ENCODE measurements at places on chromosomes 1 and 21.

DNA sequence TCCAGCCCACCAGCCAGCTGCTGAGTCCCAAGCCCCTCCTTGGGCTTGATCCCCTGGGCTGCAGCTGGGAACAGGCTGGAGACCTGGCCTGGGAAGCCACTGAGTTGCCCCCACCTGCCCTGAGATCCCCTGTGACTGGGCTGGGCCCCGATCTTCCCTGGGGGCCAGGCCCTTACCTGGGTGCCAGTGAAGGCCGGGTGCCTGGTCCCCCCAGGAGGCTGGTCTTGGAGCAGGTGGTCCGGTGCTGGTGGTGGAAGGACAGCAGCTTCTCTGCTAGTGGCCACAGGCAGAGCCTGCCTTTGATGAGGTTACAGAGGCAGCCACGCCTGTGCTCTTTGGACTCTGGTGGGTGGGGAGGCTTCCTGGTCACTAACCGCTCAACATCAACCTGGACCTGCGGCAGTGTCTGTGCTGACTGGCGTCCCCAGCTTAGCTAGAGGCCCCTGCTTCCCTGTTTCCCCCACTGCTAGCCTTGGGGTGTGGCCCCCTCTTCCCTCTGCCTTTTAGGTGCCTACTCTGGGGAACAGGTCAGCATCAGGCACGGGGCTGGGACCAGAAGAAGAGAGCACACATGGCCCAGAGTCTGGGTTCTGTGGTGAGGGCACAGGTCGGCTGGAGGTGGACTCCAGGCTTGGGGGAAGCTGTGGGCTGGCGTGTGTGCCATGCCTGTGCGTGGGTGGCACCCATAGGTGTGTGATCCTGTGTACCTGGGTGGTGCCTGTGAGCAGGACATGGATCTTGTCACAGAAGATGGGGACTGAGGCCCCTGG is at the start of gene EPS8L3:
EPS8L3 (minus strand) TSS at position 278 of the 770 bp plus-strand sequence. CDS start 2,174 bp downstream, outside the sequence.
- no peaks in the 10 kb centered on the region for H3K27me3 ChIP-seq
- no peaks in the 10 kb centered on the region for H3K36me3 ChIP-seq
- H3K4me3 ChIP-seq: no peak within 1 kb of the TSS
- DNase-seq: no peak
- no peaks in the 10 kb centered on the region for H3K4me1 ChIP-seq

GRCh38 chr1:2300004-2300771 is 72.1 kb downstream of the SKI start:
- peaks cover 73% of the 10 kb centered on the region for H3K4me1 ChIP-seq
- H3K4me3 ChIP-seq: peak overlapping the region; percentile 85
- H3K27me3 ChIP-seq: no peaks in the 10 kb centered on the region

DNA sequence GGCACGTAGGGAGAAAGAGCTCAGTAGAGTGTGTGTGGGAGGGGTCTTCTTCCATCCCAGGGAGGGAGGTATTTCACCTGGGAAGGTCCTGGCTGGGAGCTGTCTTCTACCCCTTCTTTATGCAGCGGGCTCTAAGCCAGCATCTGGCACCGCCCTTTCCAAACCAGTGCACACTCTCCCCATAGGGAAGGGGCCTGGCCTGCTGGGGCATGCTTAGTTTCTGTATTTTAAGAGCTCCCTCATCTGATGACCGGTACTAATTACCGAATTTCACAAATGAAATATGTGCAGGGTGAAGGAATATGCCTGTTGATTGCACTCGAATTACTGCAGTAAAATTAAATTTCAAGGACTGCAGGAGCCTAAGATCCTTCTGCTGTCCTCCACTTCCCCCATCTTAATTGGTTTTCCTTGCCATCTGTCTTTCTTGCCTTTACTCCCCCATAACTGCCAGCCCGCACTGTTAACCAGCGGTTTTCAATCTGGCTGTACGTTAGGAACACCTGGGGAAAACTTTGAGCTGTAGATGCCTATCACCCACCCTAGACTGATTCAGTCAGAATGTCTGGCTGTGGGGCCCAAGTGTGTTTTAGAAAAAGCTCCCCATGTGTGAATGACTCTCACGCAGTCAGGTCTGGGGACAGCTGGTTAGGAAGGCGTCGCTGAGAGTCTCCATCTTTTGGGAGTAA is 20.1 kb downstream of the GALNT2 start:
- DNase-seq: no peak
- peaks cover 37% of the 10 kb centered on the region for H3K36me3 ChIP-seq
- H3K4me3 ChIP-seq: no peak overlapping the region
- H3K27ac ChIP-seq: no peak overlapping the region
- no peaks in the 10 kb centered on the region for H3K27me3 ChIP-seq

DNA sequence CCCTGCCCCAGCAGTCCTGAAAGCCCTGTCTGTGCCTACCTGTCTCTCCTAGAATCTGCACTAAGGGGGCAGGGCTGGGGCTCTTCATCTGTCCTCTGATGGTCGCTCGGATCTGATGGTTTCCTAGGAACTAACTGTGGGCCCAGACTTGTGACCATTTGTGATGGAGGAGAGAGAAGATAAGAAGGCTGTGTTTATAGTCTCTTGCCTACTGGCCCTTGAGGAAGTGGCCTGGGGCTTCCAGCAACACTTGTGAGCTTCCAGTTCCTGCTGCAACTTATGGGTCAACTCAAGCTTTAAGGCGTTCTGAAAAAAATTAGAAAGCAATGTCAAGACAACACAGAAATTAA is 53.2 kb upstream of the SYNC start:
- peaks cover 11% of the 10 kb centered on the region for H3K27me3 ChIP-seq
- no peaks in the 10 kb centered on the region for H3K36me3 ChIP-seq
- no peak overlapping the region for H3K4me3 ChIP-seq
- H3K4me1 ChIP-seq: peaks cover 11% of the 10 kb centered on the region

DNA sequence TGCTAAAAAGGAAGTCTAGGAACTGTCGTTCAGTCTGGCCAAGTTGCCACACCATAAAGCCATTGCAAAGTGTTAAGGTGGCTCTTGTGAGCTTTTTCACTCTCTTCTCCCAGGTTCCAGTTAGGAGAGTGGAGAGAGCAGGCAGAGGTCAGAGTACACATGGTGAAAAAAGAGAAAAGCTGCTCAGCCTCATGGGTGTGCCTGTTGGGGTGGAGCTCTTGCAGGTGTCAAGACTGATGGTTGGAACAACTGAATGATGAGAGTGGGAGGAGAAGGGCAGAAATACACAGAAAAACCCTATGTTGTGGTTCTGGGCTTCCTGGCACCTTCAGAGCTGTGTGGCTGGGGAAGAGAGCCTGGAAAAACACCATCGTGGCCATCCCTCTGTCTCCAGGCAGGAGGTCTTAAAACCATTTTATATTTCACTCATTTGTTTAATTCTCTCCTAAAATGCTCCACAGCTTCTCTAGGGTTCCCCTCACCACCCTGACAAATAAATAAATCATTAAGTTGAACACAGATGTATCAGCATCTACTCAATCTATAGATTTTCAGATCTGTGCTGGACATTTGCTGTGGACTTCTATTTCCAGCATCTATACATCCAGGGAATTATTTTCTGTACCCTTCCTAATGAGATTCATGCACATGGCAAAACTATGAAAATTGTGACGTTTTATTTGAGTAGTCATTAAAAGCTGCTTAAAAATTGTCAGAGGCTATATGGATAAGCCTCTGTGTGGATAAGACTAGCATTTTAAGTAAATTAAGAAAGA is 17.5 kb downstream of the UBASH3A start:
- H3K4me3 ChIP-seq: no peak overlapping the region
- H3K36me3 ChIP-seq: no peaks in the 10 kb centered on the region
- H3K27ac ChIP-seq: no peak overlapping the region
- peaks cover 28% of the 10 kb centered on the region for H3K4me1 ChIP-seq
- DNase-seq: no peak

GRCh38 chr1:26861286-26861701 is 1.7 kb upstream of the SFN start:
- DNase-seq: no peak
- peaks cover 8% of the 10 kb centered on the region for H3K36me3 ChIP-seq
- no peaks in the 10 kb centered on the region for H3K27me3 ChIP-seq

GRCh38 chr1:109478806-109479205 is 4.9 kb upstream of the ATXN7L2 start:
- no peak overlapping the region for H3K4me3 ChIP-seq
- DNase-seq: no peak
- peaks cover 2% of the 10 kb centered on the region for H3K36me3 ChIP-seq
- H3K4me1 ChIP-seq: peaks cover 10% of the 10 kb centered on the region
- H3K27me3 ChIP-seq: peaks cover 44% of the 10 kb centered on the region
- H3K27ac ChIP-seq: no peak overlapping the region

GRCh38 chr1:3948344-3948743 is 48.3 kb upstream of the C1orf174 start:
- H3K36me3 ChIP-seq: no peaks in the 10 kb centered on the region
- H3K4me3 ChIP-seq: no peak overlapping the region
- no peaks in the 10 kb centered on the region for H3K4me1 ChIP-seq
- peaks cover 14% of the 10 kb centered on the region for H3K27me3 ChIP-seq

DNA sequence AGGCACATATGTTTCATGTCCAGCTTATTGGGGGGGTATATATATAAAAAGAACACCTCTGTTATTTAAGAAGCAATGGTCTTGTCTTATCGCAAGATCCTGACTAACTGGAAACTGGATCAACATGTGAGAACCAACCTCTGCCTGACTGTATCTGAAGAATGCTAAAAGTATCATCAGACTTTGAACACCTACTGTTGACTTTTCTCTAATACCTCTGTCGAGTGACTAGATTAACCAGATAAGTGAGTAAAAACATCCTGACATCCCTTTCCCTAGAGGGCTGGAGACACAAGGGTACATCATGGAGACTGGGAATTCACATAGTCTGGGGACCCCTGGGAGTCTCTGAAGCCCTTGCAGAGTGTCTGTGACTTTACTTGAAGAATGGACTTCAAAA is 26.3 kb upstream of the PIGC start:
- H3K36me3 ChIP-seq: no peaks in the 10 kb centered on the region
- no peak for DNase-seq
- H3K4me3 ChIP-seq: no peak overlapping the region
- no peak overlapping the region for H3K27ac ChIP-seq
- H3K27me3 ChIP-seq: peaks cover 20% of the 10 kb centered on the region

DNA sequence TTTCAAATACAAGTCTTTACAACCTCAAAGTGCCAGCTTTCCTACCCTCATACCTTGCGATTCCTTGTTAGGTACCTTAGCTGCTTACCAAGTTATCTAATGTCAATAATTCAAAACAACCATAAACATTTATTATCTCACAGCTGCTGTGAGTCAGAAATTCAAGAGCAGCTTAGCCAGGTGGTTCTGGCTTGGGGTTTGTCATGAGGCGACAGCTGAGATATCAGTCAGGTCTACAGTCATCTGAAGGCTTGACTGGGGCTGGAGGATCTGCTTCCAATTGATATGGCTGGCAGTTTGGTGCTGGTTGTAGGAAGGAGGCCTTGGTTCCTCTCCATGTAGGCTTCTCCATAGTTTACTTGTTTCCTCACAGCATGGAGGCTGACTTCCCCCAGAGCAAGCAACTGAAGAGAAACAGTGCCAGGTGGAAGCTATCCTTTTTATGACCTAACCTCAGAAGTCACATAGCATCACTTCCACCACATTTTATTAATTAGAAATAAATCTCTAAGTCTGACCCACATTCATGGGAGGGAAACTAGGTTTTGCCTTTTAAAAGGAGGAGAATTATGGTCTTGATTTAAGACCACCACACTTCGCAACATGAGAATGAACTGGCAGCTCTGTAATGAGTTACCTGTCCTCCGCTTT is 103.3 kb upstream of the FGGY start:
- no peak overlapping the region for H3K27ac ChIP-seq
- no peak for DNase-seq
- H3K36me3 ChIP-seq: no peaks in the 10 kb centered on the region

DNA sequence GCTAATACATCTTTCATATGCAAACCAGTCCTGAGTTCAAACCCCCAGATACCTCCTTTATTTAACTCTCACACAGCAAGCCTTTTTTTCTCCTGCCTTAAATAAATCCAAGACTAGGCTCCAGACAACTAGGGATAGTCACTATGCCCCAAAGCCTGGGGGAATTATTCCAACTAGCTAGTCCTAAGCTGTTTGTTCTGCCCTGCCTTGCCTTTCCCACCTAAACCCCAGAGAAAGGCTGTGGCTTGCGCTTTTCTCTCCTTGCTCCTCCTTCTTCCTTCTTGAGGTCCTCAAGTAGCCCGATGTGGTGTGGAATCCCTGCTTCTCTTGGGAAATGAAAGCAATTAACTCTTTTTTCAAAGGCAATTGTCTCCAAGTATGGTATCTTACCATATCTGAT is 31.8 kb downstream of the C1orf87 start:
- H3K27ac ChIP-seq: no peak overlapping the region
- H3K4me1 ChIP-seq: no peaks in the 10 kb centered on the region
- H3K36me3 ChIP-seq: no peaks in the 10 kb centered on the region
- no peak for DNase-seq
- H3K4me3 ChIP-seq: no peak overlapping the region
- no peaks in the 10 kb centered on the region for H3K27me3 ChIP-seq

- no peak overlapping the region for H3K27ac ChIP-seq
- no peak for DNase-seq
- H3K4me1 ChIP-seq: peaks cover 2% of the 10 kb centered on the region
- no peaks in the 10 kb centered on the region for H3K36me3 ChIP-seq
Measured at GRCh38 chr1:82464362-82465001, 663.7 kb downstream of the ADGRL2 start.

- no peaks in the 10 kb centered on the region for H3K36me3 ChIP-seq
- no peak overlapping the region for H3K4me3 ChIP-seq
- H3K27me3 ChIP-seq: no peaks in the 10 kb centered on the region
- H3K27ac ChIP-seq: no peak overlapping the region
- H3K4me1 ChIP-seq: peaks cover 2% of the 10 kb centered on the region
Measured at GRCh38 chr1:82704393-82704792, 903.7 kb downstream of the ADGRL2 start.

- no peak overlapping the region for H3K4me3 ChIP-seq
- H3K27ac ChIP-seq: no peak overlapping the region
- H3K4me1 ChIP-seq: no peaks in the 10 kb centered on the region
- H3K27me3 ChIP-seq: peaks cover 4% of the 10 kb centered on the region
- H3K36me3 ChIP-seq: no peaks in the 10 kb centered on the region
- DNase-seq: no peak
Measured at GRCh38 chr1:76746206-76746605, 121.1 kb upstream of the ST6GALNAC5 start.

- H3K27me3 ChIP-seq: peaks cover 3% of the 10 kb centered on the region
- H3K4me3 ChIP-seq: no peak overlapping the region
- H3K36me3 ChIP-seq: no peaks in the 10 kb centered on the region
- no peaks in the 10 kb centered on the region for H3K4me1 ChIP-seq
- H3K27ac ChIP-seq: no peak overlapping the region
Measured at GRCh38 chr1:24074817-24075589, 36.9 kb downstream of the MYOM3 start.

- H3K4me3 ChIP-seq: no peak overlapping the region
- DNase-seq: peak; percentile 70
- peaks cover 23% of the 10 kb centered on the region for H3K4me1 ChIP-seq
- H3K36me3 ChIP-seq: no peaks in the 10 kb centered on the region
- H3K27ac ChIP-seq: no peak overlapping the region
Measured at GRCh38 chr1:3910857-3911845, 11.1 kb upstream of the C1orf174 start.

- H3K4me3 ChIP-seq: no peak overlapping the region
- no peaks in the 10 kb centered on the region for H3K36me3 ChIP-seq
- no peaks in the 10 kb centered on the region for H3K4me1 ChIP-seq
Measured at GRCh38 chr1:72105201-72105600, 177.1 kb downstream of the NEGR1 start.

DNA sequence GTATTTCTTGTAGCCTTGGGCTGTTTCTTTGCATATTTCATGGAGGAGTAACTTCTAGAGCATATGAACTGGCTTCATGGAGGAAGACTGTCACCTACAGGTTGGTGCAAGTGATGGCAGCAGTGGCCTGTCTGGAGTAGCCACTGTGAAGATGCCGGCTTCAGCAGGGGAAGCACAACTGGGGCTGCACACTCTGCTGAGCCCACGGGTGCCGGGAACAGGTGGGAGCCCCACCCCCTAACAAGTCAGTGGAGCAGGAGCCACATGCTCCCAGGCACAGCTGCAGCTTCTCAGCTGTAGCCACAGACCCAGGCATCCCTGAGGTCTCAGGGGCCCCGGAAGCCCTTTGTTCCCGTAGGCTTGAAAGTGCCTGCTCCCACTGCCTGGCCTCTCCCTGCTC is 43.2 kb upstream of the C1orf185 start:
- H3K4me3 ChIP-seq: no peak overlapping the region
- no peak for DNase-seq
- no peaks in the 10 kb centered on the region for H3K4me1 ChIP-seq
